Renal pelvis (tissue), 12 donors: ENCODE measurements at places on chromosomes 7 and 10. TPM values are rescaled to one million over a fixed set of nuclear protein-coding genes. Genes with fewer than 3 reads are reported as not detected.

MEOX2 gene
- 1.3 TPM for polyA plus RNA-seq

DNA sequence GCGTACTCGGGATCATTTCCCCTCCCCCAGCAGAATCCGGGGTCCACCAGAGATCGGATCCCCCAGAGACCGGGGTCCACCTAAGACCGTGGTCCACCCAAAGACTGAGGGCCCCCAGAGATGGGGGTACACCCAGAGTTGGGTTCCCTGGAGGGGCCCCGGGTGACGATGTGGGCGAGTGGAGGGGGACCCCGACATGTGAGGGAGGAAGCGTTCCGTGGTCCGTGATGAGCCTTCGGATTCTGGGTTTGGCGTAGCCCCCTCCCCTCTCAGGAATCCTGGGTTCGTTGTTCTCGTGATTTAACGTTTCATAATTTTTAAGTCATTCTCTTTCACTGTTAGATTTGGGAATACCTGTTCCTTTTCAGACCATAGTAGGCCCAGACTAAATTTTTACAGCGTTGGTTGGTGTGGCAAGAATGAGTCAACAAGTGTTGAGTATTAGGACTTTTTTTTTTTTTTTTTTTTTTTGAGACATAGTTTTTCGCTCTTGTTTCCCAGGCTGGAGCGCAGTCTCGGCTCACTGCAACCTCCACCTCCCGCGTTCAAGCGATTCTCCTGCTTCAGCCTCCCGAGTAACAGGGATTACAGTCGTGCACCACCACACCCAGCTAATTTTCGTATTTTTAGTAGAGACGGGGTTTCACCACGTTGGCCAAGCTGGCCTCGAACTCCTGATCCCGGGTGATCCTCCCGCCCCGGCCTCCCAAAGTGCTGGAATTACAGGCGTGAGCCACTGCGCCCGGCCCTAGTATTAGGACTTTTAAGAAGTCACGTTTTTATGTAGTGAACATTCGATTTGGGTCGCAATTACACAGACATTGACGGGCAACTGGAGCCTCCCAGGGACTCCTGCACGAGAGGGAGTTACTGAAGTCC is 672 bp downstream of the GTPBP4 start:
- no peak for DNase-seq

GRCh38 chr10:50417886-50418830 is 166.8 kb upstream of the ASAH2 start:
- DNase-seq = peak; percentile 48

GRCh38 chr7:158815083-158815799 is 14.1 kb downstream of the ESYT2 start:
- DNase-seq = no peak

OR2A1 gene
- 0.51 TPM for polyA plus RNA-seq

GDF10 gene
- 1.4 TPM for polyA plus RNA-seq

GRCh38 chr10:23111517-23112286 is 16.3 kb downstream of the MSRB2 start:
- DNase-seq = no peak

CRPPA gene
- 4.5 TPM for polyA plus RNA-seq

- no peak for DNase-seq
Measured at GRCh38 chr7:139955109-139955820, 107.5 kb downstream of the PARP12 start.

DNA sequence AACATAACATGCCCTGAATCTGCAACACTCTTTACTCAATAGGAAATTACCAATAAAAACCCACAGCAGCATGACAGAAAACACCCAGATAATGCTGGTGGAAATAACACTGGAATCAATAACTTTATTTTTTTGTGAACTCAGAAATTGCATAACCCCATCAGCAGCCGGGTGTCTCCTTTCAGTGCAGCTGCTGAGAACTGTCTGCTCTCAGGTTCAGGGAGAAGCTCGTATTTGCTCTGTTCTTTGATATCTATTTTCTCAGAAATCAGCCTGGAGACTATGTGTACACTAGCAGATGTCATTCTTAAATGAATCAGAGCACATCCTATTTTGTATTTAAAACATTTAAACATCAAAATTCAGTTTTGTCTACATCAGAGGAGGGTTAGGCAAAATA is 506.0 kb downstream of the POM121L12 start:
- no peak for DNase-seq

GRCh38 chr10:12098966-12099365 is 30.2 kb downstream of the DHTKD1 start:
- no peak for DNase-seq

DNA sequence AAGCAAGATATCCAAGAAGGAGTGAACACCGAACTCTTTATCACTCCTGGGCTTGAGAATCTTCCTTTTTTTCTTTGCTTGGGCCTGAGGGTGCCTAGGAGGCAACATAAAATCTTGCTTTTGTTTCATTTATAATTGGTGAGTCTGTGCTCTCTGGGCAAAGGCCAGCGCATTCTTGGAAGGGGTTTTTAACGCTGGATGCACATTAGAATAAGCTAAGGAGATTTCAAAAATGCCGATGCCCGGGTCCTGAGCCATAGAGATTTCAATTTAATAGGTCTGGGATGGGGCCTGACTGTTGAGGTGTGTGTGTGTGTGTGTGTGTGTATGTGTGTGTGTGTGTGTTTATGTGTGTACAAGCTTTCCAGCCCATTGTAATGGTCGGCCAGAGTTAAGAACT is 62.0 kb upstream of the SORCS3 start:
- DNase-seq = no peak

DNA sequence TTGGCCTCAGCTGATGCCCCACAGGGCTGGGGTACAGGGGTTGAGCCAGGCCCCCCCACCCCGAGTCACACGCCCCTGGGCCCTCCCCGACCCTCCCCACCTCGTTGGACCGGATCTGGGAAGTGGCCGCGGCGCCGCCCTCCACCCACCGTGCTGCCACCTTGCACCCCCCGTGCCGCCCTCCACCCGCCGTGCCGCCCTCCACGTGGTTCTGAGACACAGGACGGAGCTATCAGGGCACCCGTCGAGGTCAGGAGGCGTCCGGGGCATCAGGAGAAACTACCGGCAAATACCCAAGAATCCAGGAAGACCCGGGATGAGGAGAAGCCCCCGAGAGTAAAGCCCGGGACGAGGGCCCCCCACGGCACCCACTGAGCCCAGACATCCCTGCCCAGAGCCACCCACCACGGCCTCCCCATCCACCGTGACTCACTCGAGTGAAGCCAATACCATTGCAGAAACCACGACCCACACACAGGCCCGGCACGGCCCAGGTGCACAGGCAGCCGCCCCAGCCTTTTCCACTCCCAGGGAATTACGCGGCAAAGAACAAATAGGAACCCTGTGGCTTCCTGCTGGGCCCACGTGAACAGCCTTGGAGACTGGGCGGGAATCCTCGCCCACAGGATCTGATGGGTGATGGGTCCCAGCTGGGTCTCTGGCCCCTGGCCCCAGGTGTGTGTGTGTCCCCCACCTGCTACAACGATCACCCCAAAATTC is 34.0 kb downstream of the ADAP1 start:
- DNase-seq = no peak

LRRD1 gene
- 0.31 TPM for polyA plus RNA-seq

DPP6 gene
- polyA plus RNA-seq = 44.4 TPM

ABCB8 gene
- 37.3 TPM for polyA plus RNA-seq

GALNT17 gene
- polyA plus RNA-seq = 4.5 TPM

- DNase-seq = peak; percentile 46
Measured at GRCh38 chr7:31114593-31115343, 62.7 kb downstream of the ADCYAP1R1 start.

GRCh38 chr10:66572700-66573099 is 353.1 kb upstream of the LRRTM3 start:
- DNase-seq = no peak

- no peak for DNase-seq
Measured at GRCh38 chr10:104850023-104850422, 208.9 kb downstream of the SORCS3 start.

MOGAT3 gene
- polyA plus RNA-seq = 0.90 TPM

DNA sequence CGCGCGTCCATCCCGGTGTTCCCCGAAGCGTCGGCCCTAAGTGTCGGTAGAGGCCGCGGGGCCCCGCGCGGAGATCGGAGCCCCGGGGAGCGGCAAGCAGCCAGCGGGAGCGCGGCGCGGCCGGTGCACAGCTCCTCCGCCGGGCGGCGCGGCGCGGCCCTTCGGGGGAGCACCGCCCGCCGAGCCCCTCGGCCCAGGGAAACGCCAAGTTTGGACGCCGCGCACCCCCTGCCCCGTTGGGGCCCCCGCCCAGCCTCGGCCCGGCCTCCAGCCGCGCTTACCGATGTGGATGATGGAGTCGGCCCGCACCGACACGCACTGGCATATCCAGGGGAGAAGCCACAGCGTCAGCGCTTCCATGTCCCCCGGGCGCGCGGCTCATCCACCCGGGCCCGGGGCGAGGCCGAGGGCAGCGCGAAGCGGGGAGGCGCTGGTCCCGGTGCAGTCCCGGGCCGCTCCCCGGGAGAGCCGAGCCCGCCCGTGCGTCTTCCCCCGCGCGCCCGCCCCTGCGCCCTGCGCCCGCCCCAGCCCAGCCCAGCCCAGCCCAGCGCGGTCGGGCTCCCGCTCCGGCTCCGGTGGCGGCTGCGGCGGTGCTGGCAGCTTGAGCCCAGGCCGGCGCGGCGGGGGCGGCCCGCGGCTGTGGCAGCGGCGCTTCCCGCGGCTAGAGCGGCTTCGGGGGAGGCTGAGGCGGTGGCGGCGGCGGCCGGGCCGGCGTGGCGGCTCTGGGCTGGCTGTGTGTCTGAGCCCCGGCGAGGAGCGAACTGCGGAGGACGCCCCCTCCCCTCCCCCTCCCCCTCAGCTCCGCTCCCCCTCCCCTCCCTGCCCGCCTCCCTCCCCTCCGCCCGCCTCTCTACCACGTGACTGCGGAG is at the start of gene GRID1:
GRID1 (minus strand) TSS at position 763 of the 869 bp plus-strand sequence.
- no peak for DNase-seq

ACSM6 gene
- polyA plus RNA-seq = 0.23 TPM

DNA sequence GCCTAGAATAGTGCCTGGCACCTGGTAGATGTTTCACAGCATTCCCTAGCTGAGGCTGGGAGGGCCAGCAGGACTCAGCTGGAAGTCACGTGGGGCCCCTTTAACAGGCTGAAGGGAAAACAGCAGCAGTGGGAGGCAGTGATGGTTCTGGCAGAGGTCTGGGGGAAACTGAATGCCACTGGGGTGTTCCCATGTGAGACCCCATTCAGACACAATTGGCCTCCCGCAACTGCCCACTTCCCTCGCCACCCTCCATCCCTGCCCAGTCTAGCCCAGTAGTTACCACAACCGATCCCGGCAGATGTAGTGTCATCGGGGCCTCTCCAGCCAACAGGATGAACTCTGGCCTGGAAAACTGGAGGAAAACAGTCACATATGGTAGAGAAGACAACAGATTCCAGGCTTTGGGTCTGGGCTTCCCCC is 38.3 kb downstream of the FRMPD2 start:
- DNase-seq = no peak

- no peak for DNase-seq
Measured at GRCh38 chr7:47514818-47515217, 67.1 kb downstream of the TNS3 start.

DNA sequence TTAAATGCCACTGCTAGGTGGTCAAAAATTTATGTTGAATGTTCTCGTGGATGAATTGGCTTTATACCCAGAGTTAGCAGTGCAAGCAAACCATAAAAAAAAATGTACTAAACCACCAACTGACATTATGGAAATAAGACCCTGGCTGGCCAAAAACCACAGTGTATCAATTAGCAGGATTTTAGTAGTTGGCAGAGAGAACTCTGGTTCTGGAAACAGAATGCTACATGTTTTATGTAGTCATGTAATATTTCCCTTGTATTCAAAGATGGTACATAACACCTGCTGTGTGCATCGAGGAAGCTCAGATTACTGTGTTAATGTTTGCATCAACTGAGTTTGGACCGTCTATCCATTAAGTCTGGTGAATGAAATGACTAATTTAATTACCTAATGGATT is 618.5 kb downstream of the CCSER2 start:
- no peak for DNase-seq

TMEM225B gene
- polyA plus RNA-seq = 1.7 TPM

DNA sequence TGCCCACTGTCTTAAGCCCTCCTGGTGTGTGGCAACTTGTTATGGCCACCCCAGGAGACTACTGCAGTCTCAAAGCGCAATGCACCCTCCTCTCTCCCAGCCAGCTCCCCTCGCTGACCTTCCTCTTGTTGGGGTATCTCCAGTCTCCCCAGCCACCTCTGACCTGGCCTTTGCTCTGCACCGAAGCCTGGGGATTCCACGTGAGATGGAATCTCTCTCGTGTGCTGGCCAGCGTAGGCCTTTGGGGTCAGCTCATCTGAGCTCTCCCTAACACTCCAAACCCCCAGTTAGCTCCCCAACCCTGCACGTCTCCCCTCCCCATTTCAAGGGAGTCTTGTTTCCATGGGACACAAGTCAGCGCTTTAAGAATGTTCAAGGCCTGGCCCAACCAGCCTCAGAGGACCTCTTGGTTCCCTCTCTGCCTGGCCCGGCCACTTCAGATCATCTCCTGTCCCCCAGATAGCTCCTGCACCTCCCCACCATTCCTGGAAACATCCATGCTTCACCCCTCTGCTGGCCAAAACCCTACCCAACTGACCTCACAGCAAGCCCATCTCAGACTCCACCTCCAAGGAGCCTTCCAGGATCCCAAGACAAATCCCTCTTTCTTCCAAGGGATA is 11.2 kb downstream of the ITPRIP start:
- no peak for DNase-seq

DNA sequence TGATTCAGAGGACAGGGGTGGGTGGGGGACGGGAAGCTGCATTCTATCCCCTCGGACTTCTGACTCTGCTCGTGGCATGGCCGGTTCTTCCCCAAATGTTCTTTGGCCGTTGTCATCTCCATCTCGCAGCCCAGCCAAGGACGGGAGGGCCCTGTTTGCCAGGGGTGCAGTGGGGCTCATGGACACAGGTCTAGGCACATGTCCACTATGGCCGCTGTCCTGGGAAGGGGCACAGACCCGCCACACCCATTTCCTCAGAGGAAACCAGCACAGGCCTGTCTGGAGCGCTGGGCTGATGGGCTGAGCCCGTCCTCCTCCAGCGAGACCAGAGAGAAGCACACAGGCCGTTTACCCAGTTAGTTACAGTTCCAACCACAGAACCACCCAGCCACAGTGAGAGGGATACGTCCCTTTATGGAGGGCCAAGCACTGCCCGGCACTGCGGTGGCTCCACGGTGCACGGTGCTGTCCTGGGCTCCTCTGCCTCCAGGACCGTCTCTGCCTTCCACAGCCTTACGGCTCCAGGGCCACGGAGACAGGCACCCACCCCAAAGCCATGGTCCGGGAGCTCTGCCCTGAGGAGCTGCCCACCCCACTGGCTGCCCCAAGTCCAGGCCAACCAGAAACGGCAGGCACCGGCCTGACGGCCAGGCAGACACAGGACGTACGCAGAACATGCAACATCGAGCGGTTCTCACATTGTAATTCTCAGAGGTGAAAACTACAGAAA is 20.2 kb downstream of the DPYSL4 start:
- DNase-seq = no peak
